Colonic mucosa (tissue), 4 donors: ENCODE measurements at places on chromosomes 4 and X. TPM values are rescaled to one million over a fixed set of nuclear protein-coding genes. Genes with fewer than 3 reads are reported as not detected.

- no peaks in the 10 kb centered on the region for H3K4me1 ChIP-seq
- no peak for DNase-seq
- no peaks in the 10 kb centered on the region for H3K27me3 ChIP-seq
- H3K27ac ChIP-seq, result no peak overlapping the region
Observed at GRCh38 chr4:108370291-108371141, 201.8 kb upstream of the LEF1 start.

- no peak overlapping the region for H3K4me3 ChIP-seq
- no peak overlapping the region for H3K27ac ChIP-seq
- no peaks in the 10 kb centered on the region for H3K4me1 ChIP-seq
- no peaks in the 10 kb centered on the region for H3K27me3 ChIP-seq
- DNase-seq, result no peak
Observed at GRCh38 chrX:129830494-129830893, 13.2 kb downstream of the ZDHHC9 start.

GRCh38 chr4:26015133-26015651 is 101.2 kb downstream of the SMIM20 start:
- no peak overlapping the region for H3K4me3 ChIP-seq
- DNase-seq, result no peak
- no peaks in the 10 kb centered on the region for H3K27me3 ChIP-seq
- H3K36me3 ChIP-seq, result no peaks in the 10 kb centered on the region
- H3K4me1 ChIP-seq, result no peaks in the 10 kb centered on the region
- H3K27ac ChIP-seq, result no peak overlapping the region

Gene PCDH19
- total RNA-seq, result 0.96 TPM

DNA sequence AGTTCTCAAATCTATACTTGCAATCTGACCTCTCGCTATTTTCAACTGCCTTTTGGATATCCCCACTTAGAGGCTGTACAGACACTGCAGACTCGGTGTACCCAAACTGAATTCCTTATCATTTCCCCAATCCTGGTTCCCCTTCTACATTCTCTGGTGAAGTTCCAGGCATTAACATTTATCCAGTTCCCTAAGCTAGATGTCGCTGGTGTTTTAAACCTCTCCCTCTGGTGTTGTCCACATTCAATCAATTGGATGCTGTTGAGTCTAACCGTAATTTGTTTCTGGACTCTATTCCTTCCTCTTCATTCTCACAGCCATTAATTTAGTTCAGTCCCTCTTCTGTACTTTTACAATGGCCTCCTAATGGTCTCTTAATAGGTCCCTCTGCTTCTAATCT is 7.2 kb upstream of the STK26 start:
- H3K4me1 ChIP-seq, result no peaks in the 10 kb centered on the region
- no peak overlapping the region for H3K4me3 ChIP-seq
- H3K36me3 ChIP-seq, result no peaks in the 10 kb centered on the region
- H3K27me3 ChIP-seq, result no peaks in the 10 kb centered on the region
- no peak overlapping the region for H3K27ac ChIP-seq
- DNase-seq, result no peak
